Foreskin melanocyte (primary cell): ENCODE measurements at places on chromosomes 4 and X.
A peak's percentile ranks its signal among the peaks of the same experiment; 100 is the strongest.

DNA sequence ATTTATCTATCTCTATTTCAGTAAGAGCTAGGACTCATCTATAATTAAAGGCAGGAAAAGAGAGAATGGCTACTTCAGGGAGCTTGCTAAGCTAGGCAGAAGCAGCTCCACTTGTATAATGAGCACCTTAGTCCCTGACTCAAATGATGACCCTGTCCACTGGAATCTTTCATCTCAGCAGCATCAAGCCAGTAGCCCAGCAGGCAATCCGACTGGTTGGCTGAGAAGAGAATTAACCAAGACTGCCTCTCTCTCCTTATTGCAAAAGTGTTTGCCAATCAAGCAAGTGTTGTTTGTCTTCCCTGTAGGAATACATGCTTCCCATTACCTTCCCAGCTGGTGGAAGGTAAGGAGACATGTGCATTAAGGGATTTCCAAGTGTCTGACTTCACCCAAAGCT is 3.9 kb upstream of the SPOCK3 start:
- DNase-seq = no peak

GRCh38 chrX:40022421-40022820 is 75.3 kb downstream of the BCOR start:
- no peak for DNase-seq

- no peak for DNase-seq
Observed at GRCh38 chr4:169124661-169125060, 114.6 kb upstream of the CBR4 start.

DNA sequence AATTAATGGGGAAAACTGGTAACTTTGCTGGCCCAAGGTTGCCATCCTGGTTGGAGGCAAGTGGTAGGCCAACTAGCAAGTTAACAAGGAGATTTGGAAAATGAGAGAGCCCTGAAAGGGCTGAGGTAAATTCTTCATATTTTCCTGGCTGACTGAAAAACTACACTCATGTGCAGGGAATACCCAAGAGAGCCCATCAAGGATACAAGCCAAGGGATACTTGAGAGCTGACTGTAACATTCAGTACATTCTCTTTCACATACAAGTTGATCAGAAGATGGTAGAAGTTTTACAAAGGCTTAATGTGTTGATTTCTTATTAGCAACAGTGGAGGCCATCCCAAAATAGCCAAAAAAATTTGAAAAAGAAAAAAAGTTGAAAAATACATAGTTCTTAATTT is 33.3 kb downstream of the IL2 start:
- DNase-seq = no peak

- DNase-seq = no peak
Observed at GRCh38 chr4:5964030-5964429, 54.2 kb downstream of the C4orf50 start.

GRCh38 chr4:147328756-147329446 is 152.0 kb upstream of the EDNRA start:
- no peak for DNase-seq

DNA sequence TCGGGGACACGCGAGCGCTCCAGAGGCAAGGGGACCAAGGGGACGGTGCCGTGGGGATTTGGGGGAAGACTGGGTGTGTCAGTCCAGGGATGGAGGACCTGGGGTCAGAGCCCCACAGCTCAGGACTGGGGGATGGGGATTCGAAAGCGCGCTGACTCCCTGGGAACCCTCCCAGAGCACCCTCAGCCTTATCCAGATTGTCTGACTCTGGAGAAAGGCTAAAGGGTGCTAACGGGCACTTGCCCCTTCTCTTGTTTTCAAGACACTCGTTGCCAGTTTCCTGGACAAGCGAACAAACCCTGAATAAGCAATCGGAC is 1.1 kb downstream of the DOCK11 start:
- no peak for DNase-seq

GRCh38 chr4:123545667-123546572 is 149.3 kb downstream of the SPRY1 start:
- DNase-seq = no peak

GRCh38 chr4:54675721-54676461 is 18.1 kb downstream of the KIT start:
- no peak for DNase-seq

DNA sequence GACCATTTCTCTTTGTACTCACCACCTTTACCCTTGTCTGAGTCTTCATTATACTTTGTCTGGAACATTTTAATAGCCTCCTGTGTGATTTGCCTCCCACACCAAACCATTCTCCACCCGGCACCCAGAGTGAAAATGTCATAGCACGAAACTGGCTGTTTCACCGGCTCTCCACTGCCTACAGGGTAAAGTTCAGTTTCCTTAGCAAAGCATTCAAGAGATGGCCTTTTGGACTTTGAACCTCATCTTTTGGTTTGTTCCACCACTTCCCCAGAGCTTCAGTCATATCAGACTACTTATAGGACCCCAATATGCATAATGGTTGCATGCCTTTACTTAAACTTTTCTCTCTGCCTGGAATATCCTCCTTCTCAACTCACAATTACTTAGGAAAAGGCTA is 38.3 kb downstream of the RAP2C start:
- DNase-seq = no peak

GRCh38 chr4:128869776-128870509 is 60.4 kb downstream of the JADE1 start:
- no peak for DNase-seq

GRCh38 chr4:38160487-38161207 is 200.4 kb downstream of the PTTG2 start:
- DNase-seq = peak; percentile 59

- DNase-seq = peak; percentile 35
Observed at GRCh38 chrX:42704454-42704853, 73.5 kb downstream of the PPP1R2C start.

GRCh38 chr4:122700178-122700725 is 32.3 kb upstream of the BBS12 start:
- peak; percentile 21 for DNase-seq

DNA sequence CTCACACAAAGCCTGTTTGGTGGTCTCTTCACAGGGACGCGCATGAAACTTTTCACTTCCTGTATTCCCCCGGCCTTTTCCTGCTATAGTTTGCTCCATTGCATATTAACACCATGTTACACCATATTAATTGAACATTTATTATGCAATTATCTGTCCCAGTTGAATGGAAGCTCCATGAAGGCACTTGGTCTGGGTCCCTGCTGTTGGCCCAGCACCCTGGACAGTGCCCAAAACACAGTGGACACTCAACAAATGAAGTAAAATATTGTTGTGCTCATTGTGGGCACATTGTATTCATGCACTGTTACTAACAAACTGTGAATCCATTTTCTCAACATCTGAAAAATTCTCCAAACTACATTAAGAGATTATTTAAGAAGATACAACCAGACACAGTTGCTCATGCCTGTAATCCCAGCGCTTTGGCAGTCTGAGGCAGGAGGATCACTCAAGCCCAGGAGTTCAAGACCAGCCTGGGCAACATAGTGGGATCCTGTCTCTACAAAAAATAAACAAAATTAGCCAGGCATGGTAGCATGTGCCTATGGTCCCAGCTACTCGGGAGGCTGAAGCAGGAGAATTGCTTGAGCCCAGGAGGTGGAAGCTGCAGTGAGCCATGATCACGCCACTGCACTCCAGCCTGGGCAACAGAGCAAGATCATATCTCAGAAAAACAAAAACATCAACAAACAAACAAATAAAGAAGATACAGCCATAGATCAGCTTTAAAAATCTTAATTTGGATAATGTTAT is 292.7 kb upstream of the TENM3 start:
- no peak for DNase-seq

GRCh38 chr4:105634402-105635080 is 73.9 kb downstream of the INTS12 start:
- DNase-seq = peak; percentile 49

GRCh38 chr4:20319825-20320612 is 68.3 kb downstream of the SLIT2 start:
- no peak for DNase-seq

DNA sequence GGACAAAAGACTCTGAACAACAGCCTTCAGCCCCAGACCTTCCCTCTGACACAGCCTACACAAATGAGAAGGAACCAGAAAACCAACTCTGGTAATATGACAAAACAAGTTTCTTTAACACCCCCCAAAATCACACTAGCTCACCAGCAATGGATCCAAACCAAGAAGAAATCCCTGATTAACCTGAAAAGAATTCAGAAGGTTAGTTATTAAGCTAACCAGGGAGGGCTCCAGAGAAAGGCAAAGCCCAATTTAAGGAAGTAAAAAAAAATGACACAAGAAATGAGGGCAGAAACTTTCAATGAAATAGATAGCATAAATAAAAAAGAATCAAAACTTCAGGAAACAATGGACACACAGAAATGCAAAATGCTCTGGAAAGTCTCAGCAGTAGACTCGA is 224.0 kb downstream of the TRIML1 start:
- DNase-seq = no peak

DNA sequence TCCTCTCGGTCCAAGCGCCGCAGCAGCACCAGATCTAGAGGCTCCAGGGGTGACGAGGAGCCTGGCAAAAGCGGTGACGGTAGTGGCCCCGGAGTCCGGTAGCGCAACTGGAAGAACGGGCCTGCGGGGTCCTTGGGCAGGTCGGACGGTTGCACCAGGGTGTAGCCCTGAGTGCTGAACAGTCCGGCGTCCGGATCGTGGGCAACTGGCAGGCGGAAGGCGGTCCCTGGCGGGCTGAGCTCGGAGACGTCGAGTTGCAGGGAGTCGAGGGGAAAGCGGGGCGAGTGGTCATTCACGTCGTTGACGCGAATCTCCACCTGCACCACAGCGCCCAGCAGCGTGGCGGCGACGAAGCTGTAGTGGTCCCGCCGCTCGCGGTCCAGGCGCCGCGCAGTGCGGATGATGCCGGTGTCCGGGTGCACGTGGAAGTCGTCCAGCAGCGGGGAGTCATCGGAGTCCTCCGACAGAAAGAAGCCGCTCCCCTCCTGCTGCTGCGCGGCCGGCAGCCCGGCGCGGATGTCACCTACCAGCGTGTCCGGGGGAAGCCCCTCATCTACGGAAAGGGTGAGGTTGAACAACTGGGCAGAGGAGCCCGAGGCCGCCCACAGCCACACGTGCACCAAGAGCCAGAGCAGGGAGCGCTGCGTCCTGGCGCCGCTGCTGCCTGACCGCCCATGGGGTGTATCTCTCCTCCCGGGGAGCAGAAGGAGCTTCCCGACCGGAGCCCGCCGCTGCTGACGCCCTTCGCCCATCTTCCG is 837 bp downstream of the DCHS2 start:
- DNase-seq = no peak

DNA sequence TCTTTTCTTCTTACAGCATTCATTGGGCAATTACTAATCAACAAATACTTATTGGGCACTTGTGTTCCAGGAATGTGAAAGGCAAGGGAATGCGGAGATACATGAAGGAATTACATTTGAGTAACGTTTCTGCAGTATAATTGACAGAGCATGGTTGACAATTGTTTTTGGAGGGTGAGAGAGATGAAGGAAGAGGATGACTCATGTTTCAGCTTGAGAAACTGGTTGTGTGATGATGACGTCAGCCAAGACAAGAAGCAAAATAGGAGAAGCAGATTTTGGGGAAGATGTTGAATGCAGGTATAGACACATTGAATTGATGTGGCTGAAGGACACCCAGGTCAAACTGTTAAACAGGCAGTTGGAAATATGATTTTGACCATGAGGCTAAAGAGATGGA is 8.0 kb upstream of the CPEB2 start:
- DNase-seq = no peak

- DNase-seq = no peak
Observed at GRCh38 chr4:169305651-169306050, 34.9 kb upstream of the SH3RF1 start.

- DNase-seq = no peak
Observed at GRCh38 chr4:171956678-171957077, 143.5 kb downstream of the GALNTL6 start.

- DNase-seq = no peak
Observed at GRCh38 chr4:74447636-74448233, 2.8 kb downstream of the AREG start.

DNA sequence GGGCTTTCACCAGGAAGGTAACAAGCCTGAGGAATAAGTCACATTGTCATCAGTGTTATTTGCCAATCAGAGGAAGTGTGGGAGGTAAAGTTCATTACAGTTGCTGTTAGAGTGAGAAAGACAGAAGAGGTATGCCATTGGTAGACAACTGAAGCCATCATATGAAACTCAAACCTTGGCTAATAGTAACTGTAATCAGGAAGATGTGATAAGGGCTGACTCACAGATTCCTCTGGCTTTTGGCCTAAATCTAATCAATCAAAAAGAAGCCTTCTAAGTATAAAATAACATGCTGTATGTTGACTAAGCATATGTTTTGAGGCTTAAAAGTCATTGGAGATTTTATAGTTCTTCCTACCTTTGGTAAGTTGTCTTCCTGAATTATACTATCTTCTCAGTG is 242.8 kb downstream of the PCDH7 start:
- DNase-seq = no peak

- no peak for DNase-seq
Observed at GRCh38 chrX:112266136-112266535, 183.6 kb upstream of the TRPC5 start.

GRCh38 chrX:103061486-103061885 is 2.5 kb downstream of the BEX1 start:
- DNase-seq = no peak

GRCh38 chrX:45622538-45622937 is 421.9 kb upstream of the DIPK2B start:
- peak; percentile 39 for DNase-seq

DNA sequence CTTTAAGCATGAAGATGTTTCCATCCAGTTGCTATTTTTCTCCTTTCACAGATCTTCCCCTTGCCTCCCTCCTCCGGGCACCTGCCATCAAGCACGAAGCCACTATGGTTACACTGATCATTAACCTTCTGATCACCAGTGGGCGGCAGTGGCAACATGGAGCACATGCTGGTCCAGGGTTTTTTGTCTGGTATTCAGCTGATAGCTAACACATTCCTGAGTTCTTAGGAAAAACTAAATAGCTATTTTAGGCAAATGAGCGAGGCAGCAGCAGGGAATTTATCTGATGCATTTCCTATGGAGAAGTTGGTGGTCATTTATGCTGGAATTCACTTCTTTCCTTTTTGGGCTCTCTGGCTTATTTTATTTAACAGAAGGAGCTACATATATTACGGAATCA is 22.9 kb downstream of the SHISA3 start:
- no peak for DNase-seq

GRCh38 chr4:184292465-184292867 is 74.8 kb upstream of the ENPP6 start:
- no peak for DNase-seq

DNA sequence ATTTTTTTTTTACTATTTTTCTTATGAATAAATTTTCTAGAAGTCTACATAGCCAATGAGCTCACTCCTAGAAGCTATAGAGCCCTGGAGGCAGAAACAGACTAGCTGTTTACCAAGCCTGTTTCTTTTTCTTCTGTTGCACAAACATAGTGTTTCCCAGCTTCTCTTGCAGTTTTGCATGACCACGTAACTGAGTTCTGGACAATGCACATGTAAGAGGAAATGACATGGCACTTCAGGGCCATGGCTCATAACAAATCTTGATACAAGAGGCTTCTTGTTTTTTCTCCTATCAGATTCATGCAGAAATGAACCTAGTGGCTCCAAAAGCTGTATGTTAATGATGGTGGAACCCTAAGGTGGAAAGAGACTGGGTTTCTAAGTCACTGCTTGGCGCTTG is 127.4 kb downstream of the ZNF330 start:
- DNase-seq = peak; percentile 42

GRCh38 chr4:138555108-138555507 is 313.0 kb upstream of the SLC7A11 start:
- DNase-seq = no peak
